Activated CD4-positive, alpha-beta T cell treated with anti-CD3 and anti-CD28 coated beads, Interleukin-2, amount 50 U/mL, for 4 hours (primary cell): ENCODE measurements at places on chromosomes 4 and X.

DNA sequence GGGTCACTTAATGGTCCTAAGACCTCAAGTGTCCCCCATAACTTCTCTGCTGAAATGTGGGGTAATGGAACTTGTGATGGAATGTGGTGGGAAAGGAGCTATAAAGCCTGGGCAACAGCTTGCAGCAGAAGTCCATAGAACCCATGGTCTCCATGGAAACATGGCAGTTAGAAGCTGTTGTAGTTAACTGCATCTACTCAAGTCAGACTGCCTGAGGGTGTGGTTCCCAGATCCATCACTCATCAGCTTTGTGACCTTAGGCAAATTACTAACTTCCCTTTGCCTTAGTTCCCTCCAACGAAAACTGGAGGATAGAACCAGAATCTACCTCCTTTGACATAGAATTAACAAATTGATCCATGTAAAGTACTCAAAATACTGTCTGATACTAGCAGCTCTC lies 113.0 kb downstream of the SPATA18 start:
- no peak for DNase-seq

DNA sequence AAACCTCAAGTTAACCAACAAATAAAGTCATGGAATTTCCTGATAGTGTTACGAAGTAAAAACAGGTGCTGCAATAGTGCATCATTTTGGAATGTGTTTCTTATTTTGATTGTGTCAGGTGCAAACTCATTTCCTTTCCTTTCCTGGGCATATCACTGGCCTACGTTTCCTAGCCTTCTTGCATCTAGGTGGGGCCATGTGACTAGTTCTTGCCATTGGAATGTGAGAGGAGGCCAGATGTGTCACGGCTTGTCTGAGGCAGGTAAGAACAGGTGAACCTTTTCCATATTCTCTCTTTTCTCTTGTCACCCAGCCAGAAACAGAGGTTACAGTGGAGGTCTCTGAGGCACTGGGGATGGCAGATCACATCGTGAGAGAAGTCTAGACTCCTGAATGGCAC lies 868.0 kb downstream of the RPA4 start:
- DNase-seq = no peak

DNA sequence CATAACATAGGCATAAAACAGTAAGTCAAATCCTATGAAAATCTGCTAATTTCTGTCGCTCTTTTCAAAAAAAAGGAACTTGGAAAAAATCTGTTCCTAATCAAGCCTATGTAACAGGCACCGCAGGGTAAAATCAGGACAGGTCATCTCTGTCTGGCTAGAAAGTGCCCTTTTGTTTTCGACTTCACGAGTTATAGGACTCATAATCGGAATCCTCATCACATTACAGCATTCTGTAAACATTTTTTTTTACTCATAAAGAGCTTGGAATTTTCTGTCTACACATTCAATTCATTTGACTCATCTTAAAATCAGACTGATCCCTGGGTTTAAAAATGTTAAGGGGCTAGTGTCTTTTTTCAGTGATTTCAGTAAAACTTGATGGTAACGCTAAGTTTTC lies 181.7 kb upstream of the TBC1D9 start:
- no peak for DNase-seq

- DNase-seq = no peak
Observed at GRCh38 chr4:156182269-156182668, 228.6 kb upstream of the CTSO start.

DNA sequence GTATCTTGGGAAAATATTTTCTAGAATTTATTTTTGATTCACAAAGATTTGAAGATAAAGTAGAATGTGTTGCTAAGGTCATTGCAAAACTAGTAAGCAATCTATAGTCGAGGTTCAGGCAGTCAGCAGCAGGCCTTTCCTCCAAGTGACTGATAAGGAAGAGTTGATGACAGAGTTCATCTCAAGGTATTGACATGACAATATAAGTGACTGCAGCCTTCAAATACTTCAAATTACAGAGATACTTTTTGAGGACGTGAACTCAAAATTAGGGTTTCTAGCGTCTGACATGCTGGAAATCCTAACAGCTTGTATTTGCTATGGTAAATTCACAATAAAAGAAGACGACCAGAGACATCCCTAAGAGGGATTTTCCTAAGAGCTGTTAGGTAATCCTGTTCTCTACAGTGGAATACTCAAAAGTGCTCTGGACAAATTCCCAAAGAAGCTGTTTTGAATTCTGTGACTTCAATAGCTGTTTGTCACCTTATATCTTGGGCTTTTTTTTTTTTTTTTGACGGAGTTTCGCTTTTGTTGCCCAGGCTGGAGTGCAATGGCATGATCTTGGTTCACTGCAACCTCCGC lies 7.4 kb downstream of the ARHGAP10 start:
- DNase-seq = no peak

GRCh38 chrX:153886915-153887314 lies 942 bp upstream of the L1CAM start:
- DNase-seq = no peak
